Stimulated activated memory B cell treated with anti-CD40 and anti-IgM and Interleukin-4, amounts not matched to agents 10 μg/mL and 1 μg/mL and 100 μg/mL, for 72 hours (primary cell): ENCODE measurements at places on chromosomes 7 and 10.

DNA sequence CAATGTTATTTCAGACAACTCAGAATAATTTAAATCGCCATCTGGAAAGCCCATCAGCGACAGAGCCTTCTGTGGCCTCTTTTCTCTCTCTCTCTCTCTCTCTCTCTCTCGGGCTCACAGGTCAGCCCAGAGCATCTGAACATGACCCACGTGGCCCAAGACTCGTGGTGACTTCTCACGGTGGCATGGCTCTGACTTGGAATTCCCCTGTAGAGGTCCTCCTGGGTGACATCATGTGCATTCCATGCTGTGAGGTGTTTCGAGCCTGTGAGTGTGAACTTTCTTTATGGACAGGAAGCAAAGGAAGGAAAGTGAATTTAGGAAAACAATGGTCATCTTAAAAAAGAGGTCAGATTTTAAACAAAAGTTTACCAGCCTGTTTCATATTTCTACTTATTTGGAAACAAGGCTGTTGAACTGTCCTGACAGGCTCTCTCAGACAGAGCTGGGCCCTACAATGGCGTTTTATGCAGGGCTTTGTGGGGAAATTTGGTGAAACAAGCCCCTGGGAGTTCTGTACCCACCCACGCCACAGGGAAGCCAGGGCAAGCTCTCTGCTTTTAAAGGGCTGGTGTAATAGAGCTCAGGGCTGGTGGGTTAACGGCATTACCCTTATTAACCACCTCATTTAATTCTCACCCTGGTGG lies 359.7 kb upstream of the ZNF32 start:
- no peaks in the 10 kb centered on the region for H3K27me3 ChIP-seq
- no peak overlapping the region for H3K27ac ChIP-seq
- no peaks in the 10 kb centered on the region for H3K4me1 ChIP-seq
- no peak overlapping the region for H3K4me3 ChIP-seq

GRCh38 chr7:90853205-90853604 lies 257.1 kb downstream of the CDK14 start:
- no peak overlapping the region for H3K4me3 ChIP-seq
- ATAC-seq, result no peak
- no peaks in the 10 kb centered on the region for H3K27me3 ChIP-seq
- peak overlapping the region; percentile 57 for H3K27ac ChIP-seq

GRCh38 chr10:120475844-120476791 lies 19.1 kb downstream of the PLPP4 start:
- H3K4me3 ChIP-seq, result no peak overlapping the region
- ATAC-seq, result no peak
- no peaks in the 10 kb centered on the region for H3K4me1 ChIP-seq
- H3K36me3 ChIP-seq, result no peaks in the 10 kb centered on the region
- H3K27me3 ChIP-seq, result no peaks in the 10 kb centered on the region
- no peak overlapping the region for H3K27ac ChIP-seq

- no peak overlapping the region for H3K4me3 ChIP-seq
- peaks cover 24% of the 10 kb centered on the region for H3K4me1 ChIP-seq
- H3K36me3 ChIP-seq, result no peaks in the 10 kb centered on the region
- peak overlapping the region; percentile 16 for H3K27ac ChIP-seq
- no peaks in the 10 kb centered on the region for H3K27me3 ChIP-seq
- ATAC-seq, result no peak
Measured at GRCh38 chr7:94177441-94177840, 173.3 kb upstream of the BET1 start.

GRCh38 chr7:53539558-53539957 lies 504.1 kb downstream of the POM121L12 start:
- H3K36me3 ChIP-seq, result no peaks in the 10 kb centered on the region
- no peak for ATAC-seq
- no peaks in the 10 kb centered on the region for H3K4me1 ChIP-seq
- H3K4me3 ChIP-seq, result no peak overlapping the region
- no peak overlapping the region for H3K27ac ChIP-seq
- H3K27me3 ChIP-seq, result no peaks in the 10 kb centered on the region

DNA sequence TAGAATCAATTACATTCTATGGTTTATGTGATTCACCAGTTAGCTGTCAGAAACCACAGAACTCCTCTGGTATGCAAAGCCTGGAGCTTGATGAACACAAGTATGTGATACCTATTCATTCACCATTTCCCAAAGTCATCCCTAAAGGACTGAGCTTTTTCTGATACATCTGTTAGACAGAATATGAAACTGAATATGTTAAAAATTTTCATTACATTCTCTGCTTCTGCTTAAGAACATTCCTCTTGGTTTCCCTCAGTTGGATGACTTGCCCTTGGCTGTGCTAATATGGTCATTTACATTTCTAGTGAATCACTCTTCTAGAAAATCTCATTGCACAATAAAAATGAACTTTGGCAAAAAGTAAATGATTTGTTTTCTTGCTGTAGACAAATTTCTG lies 10.8 kb upstream of the PON1 start:
- peaks cover 7% of the 10 kb centered on the region for H3K4me1 ChIP-seq
- H3K27ac ChIP-seq, result no peak overlapping the region
- no peaks in the 10 kb centered on the region for H3K27me3 ChIP-seq
- no peak for ATAC-seq
- no peak overlapping the region for H3K4me3 ChIP-seq
- H3K36me3 ChIP-seq, result no peaks in the 10 kb centered on the region

- H3K4me1 ChIP-seq, result peaks cover 20% of the 10 kb centered on the region
- H3K36me3 ChIP-seq, result no peaks in the 10 kb centered on the region
- no peaks in the 10 kb centered on the region for H3K27me3 ChIP-seq
- no peak for ATAC-seq
- H3K4me3 ChIP-seq, result no peak overlapping the region
- no peak overlapping the region for H3K27ac ChIP-seq
Measured at GRCh38 chr10:93478873-93479272, 3.3 kb downstream of the MYOF start.

DNA sequence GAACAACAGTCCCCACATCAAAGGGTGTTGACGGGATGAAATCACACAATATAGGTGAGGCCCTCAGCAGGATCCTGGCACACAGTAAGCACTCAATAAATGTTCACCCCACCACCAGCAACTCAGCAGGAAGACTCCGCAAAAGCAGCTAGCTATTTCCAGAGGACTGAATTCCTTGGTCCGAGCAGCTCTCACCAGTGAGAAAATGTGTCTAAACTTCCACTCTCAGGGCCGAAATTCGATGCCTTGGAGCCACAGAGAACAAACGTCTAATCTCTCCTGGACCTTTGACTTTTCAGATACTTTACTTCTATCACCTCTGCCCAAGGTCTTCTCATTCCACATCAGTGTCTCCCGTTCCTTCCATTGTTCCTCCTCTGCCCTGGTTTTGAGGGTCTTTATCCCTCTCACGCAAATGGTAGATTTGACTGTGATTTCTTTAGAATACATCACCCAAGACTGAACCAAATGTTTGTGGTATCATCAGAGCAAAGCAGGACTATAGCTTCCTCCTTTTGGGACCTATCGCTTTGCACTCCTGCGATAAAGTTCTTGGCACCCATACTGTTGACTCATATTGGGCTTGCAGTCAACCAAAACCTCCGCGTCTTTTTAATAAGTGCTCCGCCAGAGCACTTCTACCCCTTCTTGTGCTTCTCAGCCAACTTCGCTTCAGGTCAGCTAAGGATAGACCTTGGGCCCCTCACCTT lies 903 bp upstream of the NT5C2 start:
- H3K27ac ChIP-seq, result peak overlapping the region; percentile 100
- H3K27me3 ChIP-seq, result no peaks in the 10 kb centered on the region
- peaks cover 11% of the 10 kb centered on the region for H3K36me3 ChIP-seq
- H3K4me3 ChIP-seq, result peak overlapping the region; percentile 100
- ATAC-seq, result peak; percentile 78
- H3K4me1 ChIP-seq, result peaks cover 37% of the 10 kb centered on the region

GRCh38 chr10:123563581-123563855 lies 102.6 kb upstream of the GPR26 start:
- H3K36me3 ChIP-seq, result no peaks in the 10 kb centered on the region
- H3K4me3 ChIP-seq, result no peak overlapping the region
- no peak for ATAC-seq

GRCh38 chr7:157250605-157251228 lies 86.1 kb upstream of the DNAJB6 start:
- H3K27me3 ChIP-seq, result no peaks in the 10 kb centered on the region
- no peak overlapping the region for H3K27ac ChIP-seq
- H3K36me3 ChIP-seq, result peaks cover 38% of the 10 kb centered on the region
- ATAC-seq, result peak; percentile 61
- H3K4me1 ChIP-seq, result peaks cover 4% of the 10 kb centered on the region

- H3K4me1 ChIP-seq, result no peaks in the 10 kb centered on the region
- H3K36me3 ChIP-seq, result no peaks in the 10 kb centered on the region
- H3K4me3 ChIP-seq, result no peak within 1 kb of the TSS
- no peak within 1 kb of the TSS for H3K27ac ChIP-seq
Measured at GRCh38 chr10:116324227-116324950, at the start of gene CCDC172. CCDC172 (plus strand) TSS chr10:116324448; CDS start chr10:116325012, 564 bp downstream.

DNA sequence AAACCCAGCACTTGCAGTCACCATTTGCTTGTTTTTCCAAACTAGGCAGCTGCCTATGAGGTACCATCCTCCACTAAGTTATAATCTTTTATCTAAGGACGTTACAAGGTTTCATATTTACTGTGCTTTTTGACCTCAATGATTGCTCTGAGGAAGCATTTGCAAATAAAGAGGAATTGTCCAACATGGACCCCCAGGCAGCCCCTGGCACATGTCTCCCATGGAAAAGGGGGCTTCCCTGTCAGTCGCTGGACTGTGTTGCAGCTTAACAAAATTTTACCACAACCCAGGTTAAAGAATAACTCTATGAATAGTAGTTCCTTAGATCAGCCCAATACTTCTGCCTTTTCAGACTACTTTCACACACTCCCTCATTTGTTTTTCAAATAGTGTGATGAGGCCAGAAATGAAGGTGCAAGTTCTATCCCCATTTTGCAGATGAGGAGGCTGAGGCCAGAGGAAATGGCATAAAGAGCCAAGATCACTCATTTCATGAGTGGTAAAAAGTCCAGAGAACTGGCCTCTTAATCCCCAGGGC lies 52.8 kb upstream of the ZPBP start:
- peaks cover 73% of the 10 kb centered on the region for H3K4me1 ChIP-seq
- H3K27me3 ChIP-seq, result no peaks in the 10 kb centered on the region
- peak; percentile 48 for ATAC-seq
- H3K36me3 ChIP-seq, result no peaks in the 10 kb centered on the region

DNA sequence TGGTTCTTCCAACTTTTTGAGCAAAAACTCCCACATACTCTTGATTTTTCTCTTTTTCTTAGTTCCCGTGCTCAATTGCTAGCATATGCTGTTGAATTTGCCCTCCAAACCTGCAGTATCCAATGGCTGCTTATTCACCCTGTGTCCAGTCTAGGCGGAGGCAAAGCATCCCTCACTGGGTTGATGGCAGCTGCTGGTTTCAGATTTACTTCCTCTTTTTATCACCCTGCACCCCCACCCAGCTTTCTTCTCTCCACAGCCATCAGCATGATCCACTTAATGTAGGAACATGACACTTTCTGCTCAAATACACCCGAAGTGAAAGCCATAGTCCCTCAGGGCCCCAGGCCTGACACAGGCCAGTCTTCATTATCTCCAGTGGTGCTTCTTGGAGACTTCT lies 87.6 kb upstream of the ADARB2 start:
- H3K27ac ChIP-seq, result no peak overlapping the region
- ATAC-seq, result peak; percentile 78
- no peaks in the 10 kb centered on the region for H3K36me3 ChIP-seq
- H3K4me1 ChIP-seq, result peaks cover 10% of the 10 kb centered on the region
- H3K4me3 ChIP-seq, result no peak overlapping the region
- H3K27me3 ChIP-seq, result peaks cover 27% of the 10 kb centered on the region

DNA sequence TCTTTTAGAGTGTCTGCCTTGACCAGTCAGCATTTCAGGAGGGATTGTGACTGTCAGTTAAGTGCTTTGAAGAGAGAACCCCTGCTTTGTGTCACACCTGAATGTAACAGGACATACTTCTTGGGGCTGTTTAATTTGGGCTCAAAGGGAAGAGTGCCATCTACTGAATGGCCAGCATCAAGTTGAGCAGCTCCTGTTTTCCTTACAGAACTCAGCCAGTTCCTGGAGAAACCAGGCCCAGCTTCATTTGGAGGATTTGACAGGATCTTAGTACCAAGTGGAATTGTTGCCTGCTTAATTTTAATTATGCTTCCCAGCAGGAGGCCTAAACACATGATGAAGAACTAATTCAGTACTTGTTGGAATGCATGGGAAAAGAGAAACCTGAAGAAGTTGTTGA lies 8.3 kb downstream of the ADD3 start:
- H3K4me1 ChIP-seq, result peaks cover 66% of the 10 kb centered on the region
- H3K36me3 ChIP-seq, result no peaks in the 10 kb centered on the region
- H3K4me3 ChIP-seq, result no peak overlapping the region
- H3K27ac ChIP-seq, result peak overlapping the region; percentile 75

DNA sequence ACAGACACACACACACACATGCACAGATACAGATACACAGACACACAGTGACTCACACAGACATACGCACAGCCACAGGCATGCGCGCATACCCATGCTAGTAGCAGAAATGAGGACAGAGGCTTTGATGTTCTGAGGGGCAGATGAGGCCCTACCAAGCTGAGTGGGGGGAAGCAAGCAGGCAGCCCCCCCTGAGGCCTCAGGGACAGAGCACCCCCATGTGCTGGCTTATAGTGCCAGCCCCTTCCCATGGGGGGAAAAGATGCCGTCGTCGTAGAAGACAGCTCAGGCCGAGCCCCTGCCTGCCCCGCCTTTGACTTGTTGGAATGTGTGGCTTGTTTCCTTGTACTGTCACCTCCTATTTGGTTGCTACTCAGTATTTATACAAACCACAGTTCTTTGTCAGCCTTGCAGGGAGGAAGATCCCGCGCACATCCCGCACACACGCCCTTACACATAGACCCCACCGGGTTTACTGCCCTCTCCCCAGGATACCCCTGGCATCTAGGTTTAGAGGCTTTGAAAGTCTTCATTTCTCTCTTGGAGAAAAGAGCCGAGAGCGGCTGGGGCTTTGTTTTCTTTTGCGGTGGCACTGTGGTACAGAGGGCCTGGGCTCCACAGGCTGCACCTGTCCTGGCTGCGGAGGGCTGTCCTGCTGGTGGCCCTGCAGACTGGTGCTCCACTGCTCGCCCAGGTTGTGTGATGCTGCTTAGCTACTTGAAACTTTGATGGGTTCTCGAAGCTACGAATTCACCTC lies 112.5 kb downstream of the DOCK1 start:
- no peaks in the 10 kb centered on the region for H3K27me3 ChIP-seq
- no peak for ATAC-seq

GRCh38 chr7:124893140-124893827 lies 36.3 kb downstream of the POT1 start:
- H3K4me3 ChIP-seq, result peak overlapping the region; percentile 24
- H3K36me3 ChIP-seq, result peaks cover 63% of the 10 kb centered on the region

DNA sequence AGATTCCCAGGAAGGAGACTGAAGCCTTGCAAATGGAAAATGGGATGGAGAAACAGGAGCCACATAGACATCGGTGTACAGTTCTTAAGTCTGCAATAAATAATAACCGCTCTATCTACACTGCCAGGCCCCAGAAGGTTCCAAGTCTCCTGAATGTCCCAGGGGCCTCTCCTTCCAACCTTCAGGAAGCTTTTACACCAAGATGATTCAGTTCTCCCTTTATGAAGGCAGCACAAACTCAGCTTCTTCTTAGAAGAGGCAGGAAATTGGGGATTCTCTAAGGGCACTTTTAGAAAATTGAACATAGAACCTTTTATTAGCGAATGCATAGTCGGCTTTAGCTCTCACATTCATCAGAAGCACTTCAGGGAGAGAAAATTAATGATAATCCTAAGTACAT lies 130.8 kb upstream of the LYZL1 start:
- no peak overlapping the region for H3K4me3 ChIP-seq
- H3K36me3 ChIP-seq, result no peaks in the 10 kb centered on the region
- H3K27ac ChIP-seq, result no peak overlapping the region
- H3K4me1 ChIP-seq, result no peaks in the 10 kb centered on the region

GRCh38 chr7:129144095-129144833 lies at the start of gene TSPAN33:
TSPAN33 (plus strand) TSS chr7:129144707; CDS start chr7:129144981, 274 bp downstream.
- H3K4me1 ChIP-seq, result peaks cover 58% of the 10 kb centered on the region
- peaks cover 37% of the 10 kb centered on the region for H3K36me3 ChIP-seq
- H3K4me3 ChIP-seq, result peak within 1 kb of the TSS; percentile 94
- ATAC-seq, result peak; percentile 81
- no peaks in the 10 kb centered on the region for H3K27me3 ChIP-seq
- peak within 1 kb of the TSS; percentile 95 for H3K27ac ChIP-seq
